Hair follicle dermal papilla cell (primary cell): ENCODE measurements at places on chromosomes 3 and 15. TPM values are rescaled to one million over a fixed set of nuclear protein-coding genes. Genes with fewer than 3 reads are reported as not detected.

TRAIP gene
- total RNA-seq = 2.2 and 2.6 TPM in 2 replicates

WDR49 gene
- total RNA-seq = 0.49 TPM in 1 of 2 replicates, not detected in the other

STAB1 gene
- total RNA-seq = 0.73 and 1.1 TPM in 2 replicates

CCR9 gene
- total RNA-seq = not detected in 2 replicates
